Stimulated activated CD8-positive, alpha-beta memory T cell treated with anti-CD3 and anti-CD28 coated beads, Interleukin-7, amount 100 ng/mL, for 48 hours (primary cell): ENCODE measurements at places on chromosomes 3 and 15.

- DNase-seq: no peak
Measured at GRCh38 chr3:177353140-177353539, 155.9 kb upstream of the TBL1XR1 start.

- DNase-seq: no peak
Measured at GRCh38 chr3:13217736-13218540, 144.7 kb upstream of the IQSEC1 start.

- DNase-seq: no peak
Measured at GRCh38 chr15:74422265-74422651, 11.5 kb downstream of the SEMA7A start.

DNA sequence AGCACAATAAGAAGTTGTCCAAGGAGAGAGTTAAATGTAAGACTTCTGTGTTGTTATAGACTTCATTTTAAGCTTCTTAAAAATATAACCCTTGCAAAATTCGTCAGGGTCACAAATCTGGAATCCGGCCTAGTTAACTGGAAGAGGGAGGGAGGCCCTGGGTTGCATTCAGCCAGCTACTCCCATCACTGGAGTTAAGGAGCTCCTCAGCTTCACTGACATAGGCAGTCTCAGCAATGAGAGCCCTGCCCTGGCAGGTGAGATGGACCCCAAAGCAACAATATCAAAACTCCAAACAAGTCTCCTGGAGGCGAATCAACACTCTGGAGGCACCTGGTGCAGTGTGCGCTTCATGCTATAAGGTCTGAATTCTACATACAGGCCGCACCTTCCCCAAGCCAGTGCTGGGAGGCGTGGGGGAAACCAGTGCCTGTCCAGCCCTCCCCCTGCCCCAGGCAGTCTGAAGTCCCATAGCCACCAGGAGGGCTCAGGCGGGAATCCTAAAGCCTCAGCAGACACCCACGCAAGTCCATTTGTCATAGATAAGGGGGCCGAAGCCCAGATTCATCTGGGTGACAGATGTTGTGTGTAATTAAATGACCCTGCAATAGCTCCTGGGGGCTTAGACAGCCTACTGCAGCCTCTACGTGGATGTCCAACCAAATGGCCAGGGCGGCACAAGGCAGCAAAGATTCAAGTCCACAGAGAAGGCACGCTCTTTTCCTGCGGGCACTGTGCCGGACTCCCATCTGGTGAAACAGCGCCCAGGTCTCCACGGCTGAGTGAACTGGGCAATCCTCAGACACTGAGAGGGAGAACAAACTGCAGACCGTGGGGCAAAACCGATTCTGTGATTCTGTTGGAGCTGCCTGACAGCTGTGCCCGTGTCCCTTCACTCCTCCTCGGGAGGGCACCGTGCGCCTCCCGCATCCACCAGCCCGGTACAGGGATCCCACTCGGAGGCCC is 64.9 kb downstream of the ATP10A start:
- DNase-seq: no peak

DNA sequence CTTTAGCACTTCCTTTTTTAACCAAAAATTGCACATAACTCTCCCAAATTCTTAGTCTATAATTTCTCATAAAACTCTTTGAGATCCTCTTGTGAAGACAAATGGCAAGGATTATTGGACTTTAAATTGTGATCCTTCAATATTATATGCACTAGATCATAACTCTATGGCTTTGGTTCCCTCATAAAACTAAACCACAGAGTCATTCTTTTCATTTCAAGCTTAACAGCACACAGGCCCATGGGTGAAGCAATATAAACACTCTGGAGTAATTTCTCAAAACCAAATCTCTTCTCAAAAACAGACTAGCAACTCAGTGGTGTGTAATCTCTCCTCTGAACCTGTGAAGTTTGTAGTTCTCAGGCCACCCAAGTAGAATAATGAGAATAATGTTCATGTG is 171.0 kb upstream of the NECTIN3 start:
- DNase-seq: no peak

DNA sequence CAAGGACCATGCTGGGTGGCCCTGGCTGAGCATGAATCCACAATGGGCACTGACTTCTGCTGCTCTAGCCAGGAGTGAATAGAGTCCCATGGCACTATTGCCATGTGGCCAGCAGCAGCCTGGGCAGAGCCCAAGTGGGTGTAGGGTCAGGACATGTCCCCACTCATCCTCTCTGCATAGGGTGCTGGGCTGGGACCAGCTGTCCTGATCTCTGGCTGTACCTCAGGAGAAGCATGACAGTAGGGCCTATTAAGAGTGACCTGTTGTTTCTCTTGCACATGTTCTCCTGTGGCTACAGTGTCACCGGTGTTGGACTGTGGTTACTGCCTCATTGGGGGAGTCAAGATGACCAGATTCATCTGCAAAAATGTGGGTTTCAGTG is 46.9 kb downstream of the DLEC1 start:
- DNase-seq: no peak

DNA sequence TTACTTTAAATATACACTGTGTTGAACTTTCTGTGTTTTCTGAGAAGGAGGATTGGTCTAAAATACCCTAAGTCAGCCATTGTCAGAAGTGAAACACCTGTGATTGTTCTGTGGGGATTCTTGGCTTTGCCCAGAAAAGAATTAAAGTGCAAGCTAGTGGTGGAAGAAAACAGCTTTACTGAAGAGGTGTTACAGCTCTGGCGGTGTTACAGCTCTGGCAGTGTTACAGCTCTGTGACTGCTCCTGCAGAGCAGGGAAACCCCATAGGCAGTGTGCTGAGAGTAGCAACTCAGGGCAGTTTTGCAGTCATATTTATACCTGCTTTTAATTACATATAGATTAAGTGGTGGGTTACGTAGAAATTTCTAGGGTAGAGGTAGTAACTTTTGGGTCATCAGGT is 66.6 kb downstream of the C3orf20 start:
- DNase-seq: no peak

- no peak for DNase-seq
Measured at GRCh38 chr3:57006949-57007419, 53.5 kb upstream of the SPATA12 start.

DNA sequence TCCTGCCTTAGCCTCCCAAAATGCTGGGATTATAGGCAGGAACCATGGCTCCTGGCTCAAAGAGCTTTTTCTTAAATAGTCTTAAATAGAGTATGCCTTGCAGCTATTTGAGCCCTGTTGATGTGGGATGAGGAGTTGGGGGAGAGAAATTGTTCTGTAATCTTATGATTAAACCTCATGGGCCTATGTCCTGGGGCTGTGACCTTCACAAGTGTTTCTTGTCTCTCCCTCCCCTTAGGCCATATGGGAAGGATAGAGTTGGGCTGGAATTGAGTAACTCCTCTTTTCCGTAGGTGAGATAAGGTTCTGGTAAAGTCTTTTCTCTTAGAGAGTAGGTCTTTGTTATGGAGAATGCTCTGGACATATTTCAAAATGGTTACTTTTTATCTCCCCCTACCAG is 114.3 kb downstream of the ARNT2 start:
- no peak for DNase-seq

GRCh38 chr3:119723022-119723421 is 20.2 kb downstream of the CFAP91 start:
- DNase-seq: no peak

- no peak for DNase-seq
Measured at GRCh38 chr3:194119831-194120590, 15.9 kb upstream of the HES1 start.

DNA sequence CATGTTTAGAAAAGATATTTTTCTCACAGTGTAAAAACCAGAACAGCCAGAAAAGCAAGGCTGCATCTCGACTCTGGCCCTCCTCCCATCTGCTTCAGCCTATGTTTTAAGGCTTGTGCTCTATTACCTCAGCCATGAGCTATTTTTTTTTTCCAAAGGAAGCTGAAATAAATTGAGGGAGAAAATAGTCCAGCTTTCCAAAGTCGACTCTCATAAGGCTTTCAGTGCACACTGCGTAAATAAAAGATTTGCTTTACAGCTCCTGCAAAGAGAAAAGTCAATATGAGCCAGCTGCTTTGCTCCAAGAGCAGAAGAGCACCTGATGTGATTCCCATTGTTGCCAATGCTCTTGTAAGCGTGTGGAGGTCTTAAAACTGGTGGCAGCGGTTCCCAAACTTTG is 26.7 kb downstream of the SCG3 start:
- no peak for DNase-seq

DNA sequence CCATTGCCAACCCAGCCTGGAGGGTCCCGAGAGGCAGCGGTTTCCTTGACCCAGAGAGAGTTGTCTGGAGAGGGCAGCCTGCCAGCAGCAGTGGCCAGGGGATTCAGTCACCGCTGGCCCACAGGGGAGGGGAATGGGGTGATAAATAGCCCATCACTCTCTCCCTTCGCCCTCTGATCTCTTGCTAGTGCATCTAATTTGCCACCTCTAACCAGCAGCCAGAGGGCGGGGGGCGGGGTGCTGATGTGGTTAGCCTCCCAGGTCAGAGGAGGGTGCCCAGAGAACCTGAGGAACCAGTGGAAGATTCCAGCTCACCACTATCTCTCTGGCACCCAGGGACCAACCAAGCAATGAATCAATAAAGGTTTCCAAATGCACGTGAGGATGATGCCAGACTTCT is 35.1 kb upstream of the SLC6A11 start:
- no peak for DNase-seq

GRCh38 chr15:100301910-100302431 is 39.8 kb downstream of the ADAMTS17 start:
- no peak for DNase-seq

GRCh38 chr3:126540342-126540849 is 16.4 kb downstream of the CHST13 start:
- no peak for DNase-seq

GRCh38 chr15:68696414-68697363 is 117.9 kb downstream of the CORO2B start:
- no peak for DNase-seq

DNA sequence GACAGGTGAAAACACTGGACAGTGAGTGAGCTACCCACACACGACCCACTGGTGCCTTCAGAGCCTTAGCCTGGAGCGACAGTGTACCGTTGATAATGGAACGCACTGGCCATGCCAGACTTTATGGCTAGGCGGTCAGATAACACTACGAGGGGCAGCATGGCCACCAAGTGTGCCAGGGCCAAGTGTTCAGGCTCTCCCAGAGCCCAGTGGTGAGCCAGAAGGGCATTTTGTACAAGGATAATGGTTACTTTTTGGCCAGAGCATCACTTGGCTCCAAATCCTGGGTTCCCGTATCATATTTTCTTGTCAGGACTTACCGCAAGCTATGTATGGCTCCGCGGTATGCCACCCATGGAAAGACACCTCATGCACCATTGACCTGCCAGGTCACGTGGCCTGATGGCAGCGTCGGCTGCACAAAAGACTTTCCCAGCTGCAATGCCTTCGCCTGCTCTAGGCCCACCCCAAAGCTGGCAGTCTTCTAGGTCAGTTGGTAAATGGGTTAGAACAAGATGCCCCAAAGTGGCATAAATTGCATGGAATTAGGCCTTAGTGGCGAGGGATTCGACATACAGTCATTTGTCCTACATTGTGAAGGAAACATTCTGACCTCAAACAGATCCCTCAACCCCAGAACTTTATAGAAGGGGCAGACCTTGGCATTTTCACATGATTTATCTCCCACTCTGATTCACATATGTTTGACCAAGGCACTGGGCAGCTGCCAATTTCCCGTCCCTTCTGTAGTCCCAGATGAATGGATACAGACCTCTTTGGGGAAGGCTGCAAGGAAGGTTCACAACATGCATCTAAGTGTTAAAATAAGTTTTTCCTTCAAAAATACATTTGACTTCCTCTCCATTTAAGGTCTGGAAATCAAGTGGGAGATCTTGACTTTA is 12.2 kb upstream of the SLC28A1 start:
- DNase-seq: no peak

DNA sequence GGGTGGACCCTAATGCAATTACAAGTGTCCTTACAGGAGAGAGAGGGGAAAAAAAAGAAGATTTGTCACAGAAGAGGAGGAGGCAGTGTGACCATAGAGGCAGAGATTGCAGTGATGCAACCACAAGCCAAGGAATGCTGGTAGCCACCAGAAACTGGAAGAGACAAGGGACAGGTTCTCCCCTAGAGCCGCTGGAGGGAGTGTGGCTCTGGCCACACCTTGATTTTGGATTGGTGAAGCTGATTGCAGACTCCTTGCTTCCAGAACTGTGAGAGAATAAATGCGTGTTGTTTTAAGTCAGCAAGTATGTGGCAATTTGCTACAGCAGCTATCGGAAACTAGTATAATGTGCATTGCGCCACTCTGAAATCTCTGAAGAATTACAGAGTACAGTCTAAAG is 110.1 kb downstream of the SRGAP3 start:
- DNase-seq: no peak

DNA sequence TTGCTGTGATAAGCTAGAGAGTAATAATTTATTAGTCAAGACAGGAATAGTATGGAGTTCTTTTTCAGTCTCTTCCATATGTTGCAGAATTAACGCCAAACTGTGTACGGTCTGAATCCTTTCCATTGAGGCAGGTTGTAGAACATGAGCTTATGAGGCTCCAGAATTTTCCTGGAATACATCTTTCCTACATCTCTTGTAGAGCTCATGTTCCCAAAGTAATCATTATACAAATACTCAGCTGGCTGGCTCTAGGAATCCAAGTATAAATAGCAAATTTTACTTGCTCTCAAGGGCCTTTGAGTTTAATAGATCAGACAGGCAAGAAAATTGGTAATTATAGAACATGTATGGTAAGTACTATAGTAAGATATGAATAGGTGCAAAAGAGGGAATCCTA is 419.4 kb downstream of the RBMS3 start:
- DNase-seq: no peak

GRCh38 chr3:55370272-55370671 is 116.8 kb downstream of the WNT5A start:
- no peak for DNase-seq

DNA sequence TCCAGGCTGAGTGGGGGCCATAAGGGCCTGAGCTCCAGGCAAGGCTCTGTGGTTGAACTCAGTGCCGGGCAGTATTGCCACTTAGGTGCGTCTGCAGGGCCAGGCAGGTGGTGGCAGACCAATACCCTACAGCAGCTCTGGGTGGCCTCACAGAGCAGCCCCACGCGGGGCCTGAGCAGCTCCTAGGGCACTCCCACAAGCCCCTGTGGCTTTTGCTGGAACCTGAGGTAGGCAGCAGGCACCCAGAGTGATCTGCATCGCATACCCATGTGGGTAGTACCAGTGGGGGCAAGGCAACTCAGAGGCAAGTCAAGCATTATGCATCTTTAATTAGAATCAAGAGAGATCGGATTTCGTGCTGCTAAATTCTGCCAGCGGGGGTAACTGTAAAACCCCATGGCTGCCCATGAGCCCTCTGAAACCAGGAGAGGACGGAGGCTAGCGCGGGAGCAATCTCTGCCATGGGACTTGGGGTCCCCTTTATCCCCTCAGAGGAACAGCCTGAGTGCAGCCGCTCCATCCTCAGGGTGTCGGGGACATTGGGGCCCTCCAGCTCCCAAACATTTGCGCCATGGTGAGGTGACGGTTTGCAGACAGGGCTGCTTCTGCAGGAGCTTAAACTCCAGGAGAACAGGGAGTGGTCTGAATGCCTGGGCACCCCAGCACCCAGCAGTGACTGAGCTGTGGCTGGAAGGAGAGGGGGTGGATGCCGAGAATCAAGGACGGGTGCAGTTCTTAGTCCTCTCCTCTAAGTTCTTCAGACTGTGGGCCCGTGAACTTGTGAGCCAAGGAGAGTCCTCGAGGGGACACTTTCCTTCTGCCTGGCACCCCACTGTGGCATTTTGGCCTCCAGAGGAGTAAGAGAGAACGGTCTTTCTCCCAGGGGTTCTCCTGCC is 62.4 kb upstream of the PCSK6 start:
- no peak for DNase-seq
